ENCODE measurements at places on chromosomes 5 and 9.
A peak's percentile ranks its signal among the peaks of the same experiment; 100 is the strongest.

DNA sequence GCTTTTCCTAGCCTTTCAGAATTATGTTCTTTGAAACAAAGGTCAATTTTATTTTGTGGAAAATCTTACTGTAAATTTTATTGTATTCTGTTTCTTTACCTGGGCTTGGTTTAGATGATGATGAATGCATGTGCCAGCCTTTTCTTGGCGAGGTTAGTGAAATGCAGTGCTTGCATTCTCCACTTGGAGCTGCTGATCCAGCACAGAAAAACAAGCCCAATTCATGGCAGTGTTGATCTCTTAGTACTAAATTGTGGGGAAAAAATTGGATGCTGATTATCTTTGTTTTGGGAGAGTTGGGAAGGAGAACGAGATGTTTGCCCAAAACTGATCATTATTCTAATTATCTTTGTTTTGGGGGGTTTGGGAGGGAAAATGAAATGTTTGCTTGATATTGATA, 3.7 kb downstream of the HABP4 start:
- peak; percentile 19 for DNase-seq

DNA sequence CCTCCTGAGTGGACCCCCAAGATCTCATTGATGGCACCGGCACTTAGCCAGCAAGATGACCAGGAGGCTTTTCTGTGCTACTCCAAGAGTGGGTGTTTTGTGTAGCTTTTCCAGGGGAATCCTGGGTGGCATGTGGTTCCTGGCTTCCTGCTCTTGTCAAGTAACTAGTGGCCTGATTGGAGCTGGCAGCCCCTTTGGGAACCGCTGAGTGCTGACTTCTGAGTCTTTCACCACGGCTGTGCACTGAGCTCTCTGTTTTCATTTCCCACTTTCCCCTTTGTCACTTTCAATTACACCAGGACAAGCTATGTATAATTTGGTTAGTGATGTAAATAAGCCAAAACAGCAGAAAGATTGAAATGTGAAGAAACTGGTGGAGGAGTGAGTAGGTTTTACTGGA, 255.4 kb downstream of the GOLPH3 start:
- no peak for DNase-seq

- DNase-seq = peak; percentile 0
Measured at GRCh38 chr5:1752881-1753280, 46.8 kb downstream of the MRPL36 start.

GRCh38 chr9:35882996-35883395, 12.8 kb upstream of the OR13J1 start:
- no peak for DNase-seq

DNA sequence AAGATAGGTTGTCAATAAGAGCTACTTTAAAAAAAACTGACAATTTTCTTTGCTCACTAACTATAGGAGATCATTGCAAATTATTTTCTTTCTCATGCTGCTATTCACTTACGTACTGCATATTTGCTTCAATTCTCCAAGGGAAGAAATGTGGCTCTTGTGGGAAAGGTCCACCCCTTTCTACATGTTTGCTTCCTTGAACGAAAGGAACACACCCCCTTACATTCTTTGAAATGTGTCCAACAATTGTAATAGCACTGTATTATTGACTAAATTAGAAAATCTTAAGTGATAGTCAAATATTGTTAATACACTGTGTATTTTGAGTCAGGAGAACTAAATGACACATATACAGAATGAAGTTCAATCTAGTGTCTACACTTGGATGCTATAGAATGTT, 5.2 kb downstream of the MEF2C start:
- no peak for DNase-seq

DNA sequence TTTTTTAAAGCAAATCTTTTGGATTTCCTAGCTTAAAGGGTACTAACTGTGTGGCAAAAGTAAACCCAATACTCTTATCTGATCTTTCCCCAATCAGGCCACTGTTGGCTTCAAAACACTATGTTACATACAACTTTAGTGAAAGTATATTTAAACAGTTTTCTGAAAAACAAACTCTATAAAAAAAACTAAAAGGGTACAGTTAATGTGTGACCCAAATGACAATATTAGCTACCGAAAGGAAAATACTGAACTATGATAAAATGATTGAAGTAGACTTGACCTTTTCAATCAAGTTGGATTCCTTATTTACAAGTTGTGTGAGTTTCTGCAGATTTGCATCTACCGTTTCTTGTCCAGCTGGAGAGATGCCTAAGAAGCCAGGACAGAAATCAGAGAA, 5.8 kb downstream of the MTX3 start:
- DNase-seq = no peak

- DNase-seq = no peak
Measured at GRCh38 chr9:4318741-4319140, 18.9 kb upstream of the GLIS3 start.

GRCh38 chr9:20786807-20787206, 102.7 kb downstream of the FOCAD start:
- no peak for DNase-seq

- DNase-seq = no peak
Measured at GRCh38 chr9:98593354-98594253, 115.1 kb downstream of the GABBR2 start.

- no peak for DNase-seq
Measured at GRCh38 chr5:138755084-138755748, 2.0 kb downstream of the CTNNA1 start.

GRCh38 chr9:3699883-3700282, 174.1 kb upstream of the RFX3 start:
- DNase-seq = no peak

GRCh38 chr5:27465140-27465539, 426.8 kb upstream of the CDH9 start:
- no peak for DNase-seq

- DNase-seq = no peak
Measured at GRCh38 chr5:116354699-116355098, 219.9 kb downstream of the SEMA6A start.

DNA sequence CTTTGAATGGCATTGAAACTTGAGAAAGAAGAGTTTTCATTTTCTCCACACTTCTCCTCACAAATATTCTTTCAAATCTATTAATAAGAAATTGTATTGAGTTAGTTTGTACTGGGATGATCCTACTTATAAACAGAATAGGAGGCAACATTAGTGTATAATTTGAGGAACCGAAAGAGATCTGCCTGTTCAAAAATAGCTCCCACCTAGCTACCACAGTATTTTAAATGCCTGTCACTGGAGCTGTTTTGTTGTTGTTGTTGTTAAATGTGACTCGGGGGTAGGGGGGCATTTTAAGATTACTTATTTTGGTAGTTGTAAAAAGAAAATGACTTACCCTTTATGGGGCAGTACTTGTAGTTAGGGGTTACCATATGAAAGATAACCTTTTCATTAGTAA, 20.1 kb upstream of the HAPLN1 start:
- DNase-seq = no peak

GRCh38 chr9:136021171-136021871, 60.1 kb upstream of the UBAC1 start:
- peak; percentile 5 for DNase-seq

DNA sequence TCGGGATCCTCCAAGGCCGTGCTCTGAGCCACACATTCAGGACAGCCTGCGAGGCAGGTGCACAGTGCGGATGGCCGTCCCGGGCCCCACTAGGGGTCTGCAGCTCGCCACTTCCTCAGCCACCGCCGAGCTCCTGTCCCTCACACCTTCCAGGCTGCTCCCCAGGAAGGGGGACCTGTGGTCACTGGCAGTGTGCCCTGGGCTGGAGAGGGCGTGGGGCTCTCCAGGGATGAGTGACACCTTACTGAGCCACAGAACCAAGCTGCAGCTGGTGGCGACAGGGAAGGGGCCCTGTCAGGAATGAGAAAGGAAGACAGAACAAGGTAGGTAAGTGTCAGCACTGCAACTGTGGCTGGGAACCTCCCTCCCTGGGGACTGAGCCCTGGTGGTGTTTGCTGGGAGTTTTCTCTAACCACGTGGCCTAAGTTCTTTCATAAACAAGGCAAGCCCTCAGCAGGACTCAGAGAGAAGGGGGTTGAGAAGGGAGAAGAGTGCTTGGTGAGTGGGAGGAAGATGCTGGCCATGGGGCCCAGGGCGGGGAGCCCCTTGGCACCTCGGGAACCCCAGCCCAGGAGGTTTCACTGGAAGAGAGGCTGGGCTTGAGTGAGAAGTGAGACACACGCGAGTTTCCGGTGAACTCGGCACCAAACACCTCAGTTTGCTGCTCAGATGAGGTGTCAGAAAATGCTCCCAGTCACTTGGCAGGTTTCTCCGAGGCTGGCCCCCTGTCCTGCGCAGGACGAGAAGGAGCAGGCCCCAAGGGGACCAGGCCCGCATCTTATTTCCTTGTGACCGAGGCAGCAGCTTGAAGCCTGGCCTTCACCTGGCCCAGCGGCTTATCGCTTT, 5.2 kb downstream of the IL13 start:
- peak; percentile 86 for DNase-seq

GRCh38 chr9:108281696-108282095, 574.1 kb downstream of the ACTL7B start:
- no peak for DNase-seq

GRCh38 chr9:68558545-68558944, 17.9 kb upstream of the TMEM252 start:
- DNase-seq = no peak

DNA sequence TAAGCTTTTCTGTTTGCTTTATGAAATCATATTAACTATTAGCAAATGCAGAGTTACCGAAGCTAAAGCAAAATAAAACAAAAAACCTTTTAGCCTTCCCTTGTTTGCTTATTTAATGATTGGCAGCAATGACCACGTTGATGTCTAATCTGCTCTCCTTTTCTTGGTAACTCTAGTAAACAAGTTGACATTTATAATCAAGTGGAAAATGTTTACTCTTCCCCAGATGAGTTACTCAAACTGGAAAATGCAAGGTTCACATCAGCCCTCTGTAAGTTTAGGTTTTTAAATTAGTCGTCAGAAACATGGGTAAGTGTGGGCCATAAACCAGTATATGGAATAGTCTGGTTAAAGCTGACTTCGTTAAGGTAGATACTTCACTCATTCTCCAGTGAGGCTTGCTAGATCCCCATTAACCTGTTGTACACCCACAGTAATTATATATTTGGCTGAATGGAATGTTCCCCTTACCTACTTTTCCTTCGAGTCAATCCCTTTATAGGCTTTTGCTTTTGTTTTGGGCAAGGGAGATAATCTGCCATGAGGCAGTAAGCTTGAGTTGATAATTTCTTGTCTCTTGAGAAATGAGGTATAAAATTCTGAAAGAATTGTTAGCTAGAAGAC, 100.9 kb downstream of the GDNF start:
- DNase-seq = no peak

- no peak for DNase-seq
Measured at GRCh38 chr5:129902816-129903215, 1.4 kb upstream of the CHSY3 start.

GRCh38 chr9:134321946-134322741, 4.1 kb upstream of the RXRA start:
- DNase-seq = no peak

DNA sequence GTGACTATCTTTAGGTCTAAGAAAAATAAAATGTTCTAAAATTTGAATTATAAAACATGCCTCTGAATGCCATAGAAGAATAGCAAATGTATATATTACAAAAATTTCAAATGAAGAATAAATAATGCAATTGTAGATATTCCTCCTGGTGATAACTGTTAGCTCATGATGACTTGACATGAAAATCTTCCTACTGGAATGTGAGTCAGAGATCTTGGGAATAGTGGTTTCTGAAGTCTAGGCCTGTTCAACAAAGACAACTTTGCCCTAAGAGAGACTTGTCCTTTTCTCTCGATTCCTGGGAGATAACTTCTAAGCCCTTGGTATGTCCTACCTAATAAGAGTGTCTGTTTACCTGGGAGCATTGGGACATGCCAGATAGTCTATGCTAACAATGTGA, 746.3 kb upstream of the RIOK2 start:
- no peak for DNase-seq

- no peak for DNase-seq
Measured at GRCh38 chr5:54985301-54986268, at the start of gene ESM1. Gene ESM1, minus strand, starts transcription at chr5:54985593. Its CDS starts 76 bp downstream, at chr5:54985517.

DNA sequence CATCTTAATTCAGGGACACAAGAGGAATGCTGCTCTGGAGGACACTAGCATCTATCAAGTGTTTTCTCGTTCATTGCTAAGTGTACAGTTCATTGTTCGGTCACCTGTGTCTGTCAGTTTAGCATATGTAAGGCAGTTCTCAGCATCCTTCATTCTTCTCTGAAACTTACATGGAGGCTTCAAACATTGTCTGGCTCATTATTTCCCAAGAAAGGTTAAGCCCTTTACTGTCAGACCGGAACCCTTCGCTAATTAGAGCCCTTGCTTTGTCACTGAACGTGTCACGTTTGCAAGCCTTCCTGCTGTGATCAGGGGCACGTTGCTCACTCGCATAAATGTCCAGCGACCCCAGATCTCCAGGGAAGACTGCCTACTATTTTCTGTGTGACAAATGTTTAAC, 62.3 kb upstream of the RIOK2 start:
- DNase-seq = no peak

DNA sequence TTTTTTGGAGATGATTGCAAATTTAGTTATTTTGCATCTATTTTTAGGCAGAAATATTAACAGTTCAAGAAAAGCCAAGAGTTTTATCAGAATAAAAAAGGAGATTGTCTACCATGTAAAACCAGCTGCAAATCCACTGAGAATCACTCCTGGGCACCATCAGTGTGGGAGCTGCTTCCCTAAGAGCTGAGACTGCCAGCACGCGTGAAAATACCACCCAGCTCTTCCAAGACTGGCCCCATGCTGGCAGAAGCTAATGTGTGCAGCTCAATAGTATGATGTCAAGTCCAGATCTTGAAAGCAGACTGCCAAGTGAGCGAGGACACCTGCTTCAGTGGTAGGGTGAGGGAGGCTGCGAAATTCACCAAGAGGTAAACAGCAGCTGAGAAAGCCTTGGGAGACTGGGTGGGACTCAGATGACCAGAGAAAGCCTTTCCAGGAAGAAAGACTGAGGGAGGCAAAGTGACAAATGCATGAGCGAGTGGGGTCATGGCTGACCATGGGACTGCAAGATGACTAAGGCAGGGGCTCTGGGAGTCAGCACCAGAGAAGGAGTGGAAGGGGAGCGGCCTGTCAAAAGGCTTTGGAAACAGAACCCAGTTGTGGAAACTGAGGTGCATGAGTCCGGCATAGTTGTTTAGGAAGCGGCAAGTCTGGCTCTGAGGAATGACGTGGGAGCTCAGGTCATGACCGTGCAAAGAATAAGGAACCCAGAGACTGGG, 200.9 kb downstream of the GADD45G start:
- DNase-seq = no peak

DNA sequence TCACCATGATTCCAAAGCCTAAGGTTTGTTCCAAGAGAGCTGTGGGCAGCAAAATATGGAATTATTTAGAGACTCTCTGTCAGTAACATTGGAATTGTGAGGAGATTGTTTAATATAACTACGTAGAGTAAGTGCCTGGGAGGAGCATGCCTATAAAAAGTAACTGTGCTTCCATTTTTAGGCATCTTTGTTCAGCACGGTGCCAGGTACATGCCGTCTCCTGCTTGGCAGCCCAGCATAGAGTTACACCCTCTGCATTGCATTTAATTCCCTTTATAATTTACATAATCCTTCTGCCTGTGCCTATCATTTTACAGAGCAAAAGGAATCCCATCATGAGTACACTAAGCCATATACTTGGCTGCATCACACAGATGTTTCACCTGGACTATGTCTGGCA, 32.1 kb upstream of the ALDH1A1 start:
- DNase-seq = no peak

Measured in activated CD4-positive, alpha-beta memory T cell treated with anti-CD3 and anti-CD28 coated beads for 36 hours (primary cell).